Sciatic nerve (tissue), 2 donors: ENCODE measurements at places on chromosomes 4 and X. TPM values are rescaled to one million over a fixed set of nuclear protein-coding genes. Genes with fewer than 3 reads are reported as not detected.

DNA sequence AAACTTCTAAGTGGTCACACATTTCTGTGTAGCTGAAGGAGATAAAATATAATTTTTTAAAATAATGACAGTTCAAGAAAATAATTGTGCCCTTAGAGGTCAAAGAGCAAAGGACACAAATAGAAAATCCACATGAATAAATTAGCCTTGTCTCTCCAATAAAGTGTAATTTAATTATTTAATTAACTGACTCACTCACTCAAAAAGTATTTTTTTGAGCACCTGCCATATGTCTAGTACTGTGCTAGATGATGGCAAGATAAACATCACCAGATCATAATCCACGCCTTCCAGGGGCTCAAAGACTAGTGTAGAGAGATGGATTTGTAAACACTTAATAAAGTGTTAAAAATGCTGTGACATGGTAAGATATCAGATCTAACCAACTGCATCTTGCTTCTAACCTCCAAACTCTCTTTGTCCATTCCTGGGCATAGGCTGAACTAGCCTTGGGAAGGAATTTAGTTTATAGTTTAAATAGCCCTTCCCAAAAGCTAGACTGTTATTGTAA lies 112.5 kb downstream of the SCLT1 start:
- no peak for DNase-seq

DNA sequence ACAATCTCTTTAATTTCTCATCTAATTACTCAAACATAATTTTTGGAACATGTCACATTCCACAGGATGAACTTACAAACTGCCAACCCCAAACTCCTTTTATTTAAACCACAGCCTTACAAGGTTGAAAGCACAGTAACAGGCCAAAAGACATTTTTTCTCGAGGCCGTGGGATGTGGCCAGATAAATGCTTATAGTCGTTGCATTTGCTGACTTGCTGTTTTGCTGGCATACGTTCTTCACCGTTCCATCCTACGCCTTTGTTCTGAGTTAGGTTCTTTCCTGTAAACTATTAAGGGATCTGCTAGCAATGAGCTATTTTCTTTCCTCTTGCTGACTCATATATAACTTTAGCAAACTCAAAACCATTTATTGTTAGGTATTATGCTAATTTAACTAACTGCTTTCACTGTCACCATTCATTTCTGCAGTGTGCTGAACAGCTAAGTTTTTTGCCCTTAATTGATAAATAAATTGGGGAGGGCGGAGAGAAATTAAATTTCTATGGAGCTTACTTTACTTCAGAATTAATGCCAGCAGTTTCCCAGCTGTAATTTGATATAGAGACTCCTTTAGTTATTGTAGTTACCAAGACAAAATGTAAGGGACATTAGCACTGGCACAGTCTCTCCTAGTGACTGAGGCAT lies 135.1 kb upstream of the PACRGL start:
- no peak for DNase-seq

- no peak for DNase-seq
Observed at GRCh38 chrX:150483356-150483985, 85.0 kb upstream of the MTM1 start.

- no peak for DNase-seq
Observed at GRCh38 chr4:120672558-120673147, 249.9 kb downstream of the PRDM5 start.

- no peak for DNase-seq
Observed at GRCh38 chrX:107522901-107523300, 73.4 kb downstream of the FRMPD3 start.

ARHGAP36 gene
- not detected for total RNA-seq

GRCh38 chrX:118928151-118928550 lies 46.3 kb upstream of the LONRF3 start:
- DNase-seq, result no peak

GRCh38 chrX:131405497-131405896 lies 116.4 kb upstream of the IGSF1 start:
- no peak for DNase-seq

CPZ gene
- 7.0 TPM for total RNA-seq

ANAPC10 gene
- 22.5 TPM for total RNA-seq

TRPC3 gene
- 0.98 TPM for total RNA-seq

DNA sequence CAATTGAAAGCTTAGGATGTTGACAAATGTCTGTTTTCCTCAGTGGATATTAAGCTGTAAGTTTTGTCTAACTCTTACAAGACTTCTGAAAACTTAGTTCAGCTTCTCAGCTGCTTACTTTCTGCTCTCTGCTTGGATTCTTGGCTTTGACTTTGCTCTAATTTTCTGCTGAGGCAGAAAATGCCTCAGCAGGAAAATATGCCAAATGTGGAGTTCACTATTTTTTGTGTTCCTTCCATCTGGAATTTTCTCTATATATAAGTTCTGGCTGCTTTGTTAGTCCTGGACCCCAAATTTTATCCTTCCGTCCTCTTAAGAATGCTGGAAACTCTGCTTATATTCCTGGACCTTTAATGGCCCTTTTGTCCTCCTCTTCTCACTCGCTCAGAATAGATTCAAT lies 352.6 kb upstream of the NWD2 start:
- DNase-seq, result no peak

GRCh38 chr4:14309431-14309830 lies 681.9 kb upstream of the BOD1L1 start:
- DNase-seq, result no peak

RRH gene
- 0.62 TPM for total RNA-seq

MXRA5 gene
- 2.5 TPM for total RNA-seq

DNA sequence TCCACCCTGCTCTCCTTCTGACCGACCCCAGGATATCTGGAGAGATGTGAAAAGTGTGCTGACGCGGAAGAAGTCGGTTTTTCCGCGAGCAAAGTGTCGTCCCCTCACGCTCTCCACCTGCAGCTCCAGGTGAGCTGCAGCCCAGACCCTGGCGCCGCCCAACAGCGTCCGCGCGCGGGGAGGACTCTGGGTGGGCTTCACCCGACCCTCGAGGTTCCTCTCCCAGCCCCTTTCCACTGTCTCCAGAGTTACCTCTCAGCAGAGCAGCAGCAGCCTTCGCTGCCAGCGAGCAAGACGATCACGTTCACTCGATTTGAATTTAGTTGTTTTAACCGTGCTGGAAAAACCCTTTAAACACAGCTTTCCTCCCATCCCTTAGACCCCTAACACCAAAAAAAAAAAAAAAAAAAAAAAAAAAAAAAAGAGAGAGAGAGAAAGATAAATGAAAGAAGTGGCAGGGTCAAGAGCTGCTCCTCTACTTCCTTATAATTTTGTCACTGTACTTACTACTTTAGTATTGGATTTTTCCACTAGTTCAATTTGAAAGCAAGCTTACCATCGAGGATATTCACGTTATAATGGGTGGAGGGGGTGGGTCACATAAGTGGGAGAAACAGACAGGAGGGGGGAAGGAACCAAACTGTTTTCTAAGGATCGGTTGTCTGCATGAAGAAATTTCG lies 758 bp upstream of the NR3C2 start:
- DNase-seq, result no peak

DNA sequence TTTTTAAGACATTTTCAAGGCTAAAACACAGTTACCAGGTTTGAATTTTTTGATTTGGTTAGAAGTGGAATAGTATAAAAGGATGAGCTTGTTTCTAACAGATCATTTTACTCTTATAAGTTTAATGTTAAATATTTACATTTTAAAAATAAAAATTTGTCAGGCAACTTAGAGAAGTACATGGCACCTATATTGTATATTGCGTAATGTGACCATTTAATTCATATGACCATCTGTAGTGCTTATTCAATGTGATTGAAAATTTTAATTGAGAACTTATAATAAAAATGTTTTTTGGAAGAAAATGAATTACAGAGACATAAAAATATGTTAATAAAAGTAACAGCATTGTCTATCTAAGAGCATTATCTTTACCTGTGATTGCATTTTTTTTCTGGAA lies 1632.4 kb downstream of the RPA4 start:
- DNase-seq, result no peak

DNA sequence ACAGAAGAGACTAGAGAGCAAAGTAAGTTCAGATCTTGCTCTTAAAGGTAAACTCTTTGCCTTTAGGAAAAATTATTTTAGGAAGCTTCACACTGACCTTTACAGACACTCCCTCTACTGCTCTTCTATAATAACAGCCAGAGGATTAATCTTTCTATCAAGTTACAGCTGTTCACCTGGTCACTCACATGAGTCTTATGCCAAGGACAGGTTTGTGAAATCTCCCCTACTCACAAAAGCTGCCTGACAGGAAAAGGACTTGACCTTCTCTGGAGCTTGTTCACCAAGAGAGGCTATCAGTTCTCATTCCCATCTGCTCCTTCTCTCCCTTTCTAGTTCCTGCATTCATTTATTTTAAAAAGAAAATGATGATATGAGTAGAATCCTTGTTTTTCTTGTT lies 117.3 kb downstream of the C4orf51 start:
- DNase-seq, result no peak

REPS2 gene
- total RNA-seq, result 5.9 TPM

DCAF4L1 gene
- total RNA-seq, result 0.36 TPM

PHKA1 gene
- total RNA-seq, result 2.8 TPM

DNA sequence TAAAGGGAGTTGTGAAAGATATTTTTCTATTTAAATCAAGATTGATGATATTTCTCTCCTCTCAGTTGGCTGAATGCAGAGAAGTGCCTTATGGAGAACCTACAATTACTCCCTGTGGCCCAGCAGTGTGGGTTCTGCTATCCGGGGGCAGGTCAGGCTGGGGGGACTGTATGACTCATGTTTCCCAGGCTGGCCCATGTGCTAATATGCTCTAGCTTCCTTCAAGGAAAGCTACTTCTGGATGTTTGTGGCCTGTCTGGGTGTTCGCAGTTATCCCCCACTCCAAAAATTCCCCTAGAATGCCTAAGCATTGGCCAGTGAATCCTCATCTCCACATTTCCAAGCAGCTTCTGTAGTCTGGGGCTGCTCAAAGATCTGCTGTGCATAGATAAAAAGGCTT lies 58.9 kb upstream of the SPP1 start:
- DNase-seq, result no peak

GRCh38 chr4:29051381-29051965 lies 1668.7 kb upstream of the PCDH7 start:
- no peak for DNase-seq

- no peak for DNase-seq
Observed at GRCh38 chr4:186297013-186297645, 31.1 kb downstream of the F11 start.

DNA sequence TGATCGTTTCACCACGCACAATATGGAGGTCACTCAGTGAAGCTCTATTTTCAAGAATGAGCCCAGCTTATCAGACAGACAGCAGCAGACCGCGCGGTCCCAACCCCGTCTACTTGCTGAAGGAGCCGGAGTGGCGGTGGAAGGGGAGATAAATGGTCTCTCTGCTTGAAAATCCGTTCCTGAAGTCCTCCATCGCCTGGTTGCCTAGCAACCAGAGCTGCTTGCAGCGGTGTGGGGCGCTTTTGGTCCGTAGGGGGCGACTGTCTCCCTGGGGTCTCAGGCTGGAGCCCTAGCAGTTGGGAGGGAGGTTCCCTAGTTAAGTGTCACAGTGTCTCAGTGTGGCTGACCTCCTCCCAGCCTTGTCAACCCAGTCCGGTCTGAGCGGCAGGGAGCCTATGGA lies 8.3 kb upstream of the DLG3 start:
- no peak for DNase-seq

UGT2A1 gene
- not detected for total RNA-seq

SLC4A4 gene
- total RNA-seq, result 9.8 TPM

PRRG1 gene
- total RNA-seq, result 28.9 TPM

DNA sequence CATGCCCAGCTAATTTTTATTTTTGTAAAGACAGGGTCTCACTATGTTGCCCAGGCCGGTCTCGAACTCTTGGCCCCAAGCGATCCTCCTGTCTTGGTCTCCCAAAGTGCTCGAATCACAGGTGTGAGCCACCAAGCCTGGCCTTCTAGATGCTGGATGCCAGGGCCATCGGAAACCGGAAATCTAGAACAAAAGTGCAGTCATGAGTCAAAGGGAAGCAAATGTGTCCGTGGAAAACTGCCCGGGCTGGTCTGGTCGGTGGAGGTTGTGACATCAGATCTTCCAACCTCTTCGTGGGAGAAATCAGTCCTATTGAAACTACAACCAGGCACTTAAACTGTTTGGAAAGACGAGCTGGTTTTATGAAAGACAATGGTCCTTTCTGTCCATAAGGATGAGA lies 92.3 kb upstream of the SHOX start:
- no peak for DNase-seq

DNA sequence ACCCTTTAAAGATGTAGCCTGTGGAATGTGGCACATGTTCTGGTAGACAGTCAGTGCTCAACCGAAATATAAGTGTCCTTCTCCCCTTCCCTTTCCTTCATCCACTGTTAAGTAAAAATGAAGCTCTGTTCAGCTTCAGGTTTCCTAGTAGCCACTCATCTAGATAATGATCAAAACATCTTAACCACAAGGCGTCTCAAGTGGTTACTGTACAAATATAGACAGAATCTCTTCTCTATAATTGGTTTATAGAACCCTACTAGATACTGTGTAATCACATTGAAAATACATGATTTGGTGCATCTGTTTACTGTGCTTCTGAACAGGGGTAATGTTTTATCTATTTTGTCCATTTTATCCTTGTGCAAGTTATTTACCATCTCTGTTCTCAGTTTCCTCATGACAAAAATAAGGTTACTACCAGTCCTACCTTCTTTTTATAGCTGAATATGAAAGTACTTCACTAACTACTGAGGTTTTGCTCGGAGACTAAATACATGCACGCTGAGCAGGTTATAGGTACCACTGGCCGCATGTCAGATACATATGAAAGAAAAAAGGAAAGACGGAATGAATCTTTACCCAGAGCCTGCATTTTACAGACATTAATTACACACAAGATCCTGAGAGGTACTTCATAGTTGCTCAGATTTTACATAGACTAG lies 20.3 kb upstream of the SLC25A4 start:
- DNase-seq, result no peak

NPNT gene
- 39.4 TPM for total RNA-seq

DNA sequence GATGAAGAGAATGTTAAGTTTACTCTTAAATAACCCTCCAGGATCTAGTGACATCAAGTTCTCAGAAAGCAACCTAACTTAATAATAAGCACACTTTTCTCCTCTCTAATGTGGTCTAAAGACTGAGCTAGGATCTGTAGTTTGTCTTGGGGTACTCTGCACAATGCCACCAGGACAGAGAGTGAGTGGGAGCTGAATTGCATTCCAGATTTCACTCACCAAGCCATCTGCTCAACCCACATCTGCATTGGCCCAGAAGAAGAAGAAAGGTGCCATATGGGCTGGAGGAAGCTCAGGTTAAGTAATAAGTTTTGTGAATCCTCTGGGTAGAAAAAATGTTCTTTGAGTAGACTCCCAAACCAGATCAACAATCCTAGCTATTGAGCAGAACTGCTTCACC lies 384.6 kb downstream of the PPP3CA start:
- DNase-seq, result no peak

CXorf66 gene
- total RNA-seq, result not detected

GRCh38 chr4:6974138-6974848 lies 64.7 kb downstream of the TBC1D14 start:
- DNase-seq, result peak; percentile 93

GATA1 gene
- 0.76 TPM for total RNA-seq
